GM04503 (cell line): ENCODE measurements at places on chromosomes 7 and 10.

GRCh38 chr7:93232673-93233018 lies 480 bp downstream of the VPS50 start:
- no peak for DNase-seq

- no peak for DNase-seq
Measured at GRCh38 chr10:93386631-93387369, 95.3 kb downstream of the MYOF start.

DNA sequence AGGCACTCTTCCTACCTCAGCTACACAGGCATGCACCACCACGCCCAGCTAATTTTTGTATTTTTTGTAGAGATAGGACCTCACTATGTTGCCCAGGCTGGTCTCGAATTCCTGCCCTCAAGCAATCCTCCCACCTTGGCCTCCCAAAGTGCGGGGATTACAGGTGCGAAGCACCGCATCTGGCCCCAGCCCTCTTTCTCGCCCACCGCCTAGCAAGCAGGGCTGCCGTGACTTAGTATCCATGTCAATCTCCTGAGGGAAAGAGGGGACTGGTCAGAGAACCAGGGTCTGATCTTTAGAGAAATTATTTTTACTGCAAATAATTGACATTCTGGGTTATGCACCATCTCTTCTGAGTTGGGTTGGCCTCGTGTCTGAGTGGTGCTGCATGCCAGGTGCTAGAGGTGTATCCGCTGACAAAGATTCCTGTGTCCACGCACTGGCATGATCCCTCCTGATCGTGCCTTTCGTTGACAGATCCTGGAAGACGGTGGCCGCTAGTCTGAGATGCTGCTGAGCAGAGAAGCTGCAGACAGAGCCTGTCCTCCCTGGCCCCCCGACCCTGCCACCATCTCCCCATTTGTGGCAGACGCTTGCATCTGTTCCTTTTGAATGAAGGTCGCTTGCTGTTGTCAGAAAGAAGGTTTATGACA lies 22.7 kb downstream of the WIPI2 start:
- DNase-seq = no peak

GRCh38 chr10:124043310-124044142 lies 49.9 kb downstream of the CHST15 start:
- no peak for DNase-seq

DNA sequence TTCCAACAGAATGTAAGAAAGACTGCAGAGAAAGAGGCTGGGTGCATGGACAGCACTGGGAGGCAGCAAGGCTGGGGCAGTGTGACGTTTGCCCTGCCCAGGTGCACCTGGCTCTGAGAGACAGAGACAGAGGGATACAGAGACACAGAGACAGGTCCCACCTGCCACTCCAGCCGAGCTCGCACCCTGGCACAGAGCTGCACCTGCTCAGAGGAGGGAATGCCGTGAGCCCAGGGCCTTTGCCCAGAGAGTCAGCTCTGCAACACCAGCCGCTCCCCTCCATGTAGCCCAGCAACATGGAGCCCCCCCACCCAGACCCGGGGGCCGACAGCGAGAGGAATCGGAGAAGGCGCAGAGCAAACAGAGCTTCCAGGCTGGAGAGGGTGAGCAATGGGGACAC lies 35.3 kb upstream of the PROSER2 start:
- no peak for DNase-seq

DNA sequence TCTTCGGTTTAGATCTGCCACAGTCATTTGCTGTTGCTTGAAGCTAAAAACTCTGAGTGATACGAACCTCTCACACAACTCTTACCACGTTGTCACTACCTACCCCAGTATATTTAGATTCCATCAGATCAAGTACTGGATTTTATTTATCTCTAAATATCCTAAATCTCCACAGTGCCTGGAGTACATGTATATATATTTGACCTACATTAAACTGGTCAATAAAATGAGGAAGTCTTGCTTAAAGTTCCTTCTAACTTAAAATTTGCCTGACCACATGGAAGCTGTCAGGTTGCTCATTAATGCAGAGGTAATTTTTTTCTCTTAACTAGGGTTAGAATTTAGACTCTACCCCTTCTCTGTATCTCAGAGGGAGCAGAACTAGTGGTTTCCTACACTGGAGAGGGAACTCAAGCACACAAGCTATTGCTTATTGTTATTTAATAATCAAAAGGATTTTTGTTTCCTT lies 3.1 kb upstream of the MACC1 start:
- no peak for DNase-seq

- DNase-seq = no peak
Measured at GRCh38 chr10:96287392-96288105, 16.2 kb upstream of the BLNK start.

DNA sequence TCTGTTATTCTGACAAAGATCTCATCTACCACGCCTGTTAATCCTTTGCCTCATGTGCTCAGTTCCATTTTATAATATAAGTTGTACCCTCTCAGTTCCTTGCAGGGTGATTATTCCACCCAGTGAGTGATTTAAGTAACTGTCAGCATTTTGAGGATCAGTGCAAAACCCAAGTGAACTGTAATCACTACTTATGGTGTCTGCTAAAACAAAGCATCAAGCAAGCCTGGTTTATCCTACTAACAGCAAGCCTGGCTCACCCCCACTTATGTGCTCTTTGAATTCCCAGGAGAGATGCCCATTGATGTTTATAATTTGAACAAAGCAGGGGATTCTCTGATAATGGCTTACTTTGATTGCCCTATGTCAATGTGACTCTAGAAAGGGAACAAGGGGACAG lies 186.8 kb upstream of the LRGUK start:
- DNase-seq = no peak

DNA sequence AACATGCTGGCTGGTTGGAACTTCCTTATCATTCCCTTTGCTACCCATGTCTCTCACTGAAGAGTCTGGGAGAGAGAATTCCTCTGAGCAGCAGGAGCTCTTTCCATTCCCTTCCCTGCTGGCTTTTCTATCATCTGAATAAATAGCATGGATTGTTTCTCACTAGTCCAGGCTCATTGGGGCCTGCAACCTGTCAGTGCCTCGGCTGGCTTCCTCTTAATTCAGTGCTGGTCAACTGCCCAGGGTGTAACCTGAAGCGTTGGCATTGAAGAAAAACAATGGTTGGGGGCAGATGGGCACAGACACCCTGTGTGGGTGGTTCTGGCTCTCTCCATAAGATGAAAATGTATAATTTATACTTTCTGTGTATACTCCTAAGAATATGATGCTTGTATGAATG lies 155.6 kb downstream of the ANLN start:
- no peak for DNase-seq

DNA sequence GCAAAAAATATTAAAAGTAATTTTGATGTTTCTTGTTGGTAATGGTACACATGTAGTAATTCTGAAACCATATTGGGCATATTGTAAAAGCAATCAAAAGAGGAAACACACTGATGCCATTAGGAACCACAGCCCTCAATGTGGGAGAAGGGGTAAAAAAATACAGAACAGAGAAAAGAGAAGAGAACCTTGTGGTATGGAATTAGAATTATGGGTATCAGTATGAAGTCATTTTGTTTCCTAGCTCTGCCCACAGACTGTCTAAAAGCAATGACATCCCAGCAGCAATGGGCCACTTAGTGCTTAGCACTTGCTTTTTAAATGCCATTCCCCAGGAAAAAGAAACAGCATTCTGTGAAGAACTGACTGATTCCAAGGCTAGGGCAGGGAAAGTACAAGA lies 61.5 kb downstream of the CPVL start:
- DNase-seq = no peak

- no peak for DNase-seq
Measured at GRCh38 chr7:16083931-16084330, 337.4 kb downstream of the CRPPA start.

DNA sequence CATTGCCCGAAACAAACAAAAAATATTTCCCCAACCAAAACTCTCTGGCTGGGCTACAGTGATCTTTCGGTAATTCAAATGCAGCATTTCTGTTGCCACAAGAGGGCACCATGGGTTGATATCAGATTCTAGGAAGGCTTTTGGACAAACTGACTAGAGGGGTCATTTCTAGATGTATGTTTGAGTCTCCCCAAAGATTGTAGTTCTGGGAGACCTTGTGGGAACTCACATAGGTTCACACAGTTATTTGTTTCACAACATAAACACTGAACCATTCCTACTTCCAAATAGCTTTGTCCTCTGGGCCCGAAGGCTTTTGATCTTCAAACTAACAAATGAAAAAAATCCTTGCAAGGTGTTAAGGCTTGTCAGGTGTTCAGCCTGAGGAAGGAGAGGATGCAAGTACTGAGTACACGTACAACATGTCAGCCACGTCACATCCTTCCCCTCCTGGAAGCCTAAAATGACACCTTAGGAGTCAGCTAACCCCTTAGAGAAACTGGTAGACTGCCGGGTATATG lies 37.0 kb upstream of the IL15RA start:
- no peak for DNase-seq

- no peak for DNase-seq
Measured at GRCh38 chr7:130359276-130359857, 14.8 kb downstream of the CPA5 start.

- DNase-seq = no peak
Measured at GRCh38 chr7:45189151-45189970, 31.8 kb downstream of the RAMP3 start.

DNA sequence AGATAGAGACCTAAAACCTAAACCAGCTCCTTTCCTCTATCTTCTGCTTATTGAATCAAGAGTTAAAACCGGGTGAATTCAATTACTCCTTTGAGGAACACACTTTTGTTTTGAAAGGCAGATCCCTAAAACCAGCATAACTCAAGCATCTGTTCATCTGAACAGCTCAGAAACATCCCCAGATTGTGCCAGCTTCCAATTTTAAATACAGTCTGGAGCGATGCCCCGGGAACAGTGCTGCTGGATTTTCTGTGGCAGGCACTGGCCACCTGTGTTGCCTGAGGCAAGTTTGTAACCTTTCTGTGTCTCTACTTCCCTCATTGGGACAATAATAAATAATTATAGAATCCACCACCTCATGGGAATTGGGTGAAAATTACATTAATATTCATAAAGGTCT lies 281.4 kb upstream of the NFE2L3 start:
- DNase-seq = no peak

- peak; percentile 59 for DNase-seq
Measured at GRCh38 chr7:96949766-96950165, 55.6 kb upstream of the DLX6 start.
